ENCODE measurements at places on chromosomes 6 and 20.
A peak's percentile ranks its signal among the peaks of the same experiment; 100 is the strongest.

- DNase-seq = no peak
Measured at GRCh38 chr6:146923205-146923833, 280.9 kb upstream of the STXBP5 start.

GRCh38 chr6:35512740-35513139 is at the start of gene TULP1:
Gene TULP1 (minus strand): TSS chr6:35512896. CDS start chr6:35512858, 38 bp downstream.
- no peak for DNase-seq

DNA sequence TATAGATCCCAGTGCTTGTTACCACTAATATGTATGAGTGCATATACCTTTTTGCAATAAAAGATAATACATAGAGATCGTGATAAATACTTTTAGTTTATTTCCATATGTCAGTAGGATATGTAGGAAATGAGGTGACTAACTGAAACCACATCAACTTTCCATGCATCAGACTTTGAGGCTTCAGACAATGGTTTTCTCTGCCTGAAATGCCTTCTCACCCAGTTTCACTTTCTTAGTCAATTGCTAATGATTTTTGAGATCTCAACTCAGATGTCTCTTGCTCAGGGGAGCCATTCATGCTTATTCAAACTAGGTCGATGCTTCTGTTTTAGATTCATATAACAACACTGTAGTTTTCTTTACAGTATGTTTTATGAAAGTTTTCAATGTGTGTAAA is 626.6 kb upstream of the ADGRB3 start:
- no peak for DNase-seq

DNA sequence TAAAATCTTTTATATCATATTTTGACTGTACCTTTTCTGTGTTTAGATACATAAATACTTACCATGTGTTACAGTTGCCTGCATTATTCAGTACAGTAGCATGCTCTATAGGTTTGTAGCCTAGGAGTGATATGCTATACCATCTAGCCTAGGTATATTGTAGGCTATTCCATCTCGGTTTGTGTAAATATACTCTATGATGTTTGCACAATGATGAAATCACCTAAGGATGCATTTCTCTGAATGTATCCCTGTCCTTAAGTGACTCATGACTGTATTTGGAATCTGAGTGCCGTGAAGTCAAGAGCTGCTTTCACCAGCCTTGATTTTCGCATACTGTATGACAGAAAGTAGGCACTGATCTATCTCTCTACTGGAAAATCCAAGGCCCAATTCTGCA is 129.9 kb downstream of the UTRN start:
- DNase-seq = peak; percentile 83

- peak; percentile 14 for DNase-seq
Measured at GRCh38 chr6:85096976-85097375, 332.6 kb upstream of the TBX18 start.

GRCh38 chr20:63767456-63767855 is 27.9 kb downstream of the SLC2A4RG start:
- DNase-seq = no peak

DNA sequence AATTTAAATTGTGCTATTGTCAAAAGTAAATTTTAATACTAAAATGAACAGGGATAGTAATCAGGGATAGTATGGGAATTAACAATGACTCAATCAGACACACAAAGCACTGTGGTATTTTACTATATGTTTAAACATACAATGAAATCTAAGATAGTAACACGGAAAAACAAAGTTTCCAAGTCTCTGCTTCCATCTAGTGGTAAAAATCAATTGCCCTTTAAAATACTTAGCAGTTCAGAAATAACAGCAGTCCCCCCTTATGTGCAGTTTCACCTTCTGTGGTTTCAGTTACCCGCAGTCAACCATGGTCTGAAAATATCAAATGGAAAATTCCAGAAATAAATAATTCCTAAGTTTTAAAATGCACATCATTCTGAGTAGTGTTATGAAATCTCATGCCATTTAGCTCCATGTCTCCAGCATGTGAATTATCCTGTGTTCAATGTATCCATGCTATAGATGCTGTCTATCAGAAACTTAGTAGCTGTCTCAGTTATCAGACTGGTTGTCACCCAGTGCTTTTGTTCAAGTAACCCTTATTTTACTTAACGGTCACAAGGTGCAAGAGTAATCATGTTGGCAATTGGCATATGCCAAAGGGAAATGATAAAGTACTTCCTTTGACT is 58.5 kb downstream of the AHI1 start:
- DNase-seq = peak; percentile 49

DNA sequence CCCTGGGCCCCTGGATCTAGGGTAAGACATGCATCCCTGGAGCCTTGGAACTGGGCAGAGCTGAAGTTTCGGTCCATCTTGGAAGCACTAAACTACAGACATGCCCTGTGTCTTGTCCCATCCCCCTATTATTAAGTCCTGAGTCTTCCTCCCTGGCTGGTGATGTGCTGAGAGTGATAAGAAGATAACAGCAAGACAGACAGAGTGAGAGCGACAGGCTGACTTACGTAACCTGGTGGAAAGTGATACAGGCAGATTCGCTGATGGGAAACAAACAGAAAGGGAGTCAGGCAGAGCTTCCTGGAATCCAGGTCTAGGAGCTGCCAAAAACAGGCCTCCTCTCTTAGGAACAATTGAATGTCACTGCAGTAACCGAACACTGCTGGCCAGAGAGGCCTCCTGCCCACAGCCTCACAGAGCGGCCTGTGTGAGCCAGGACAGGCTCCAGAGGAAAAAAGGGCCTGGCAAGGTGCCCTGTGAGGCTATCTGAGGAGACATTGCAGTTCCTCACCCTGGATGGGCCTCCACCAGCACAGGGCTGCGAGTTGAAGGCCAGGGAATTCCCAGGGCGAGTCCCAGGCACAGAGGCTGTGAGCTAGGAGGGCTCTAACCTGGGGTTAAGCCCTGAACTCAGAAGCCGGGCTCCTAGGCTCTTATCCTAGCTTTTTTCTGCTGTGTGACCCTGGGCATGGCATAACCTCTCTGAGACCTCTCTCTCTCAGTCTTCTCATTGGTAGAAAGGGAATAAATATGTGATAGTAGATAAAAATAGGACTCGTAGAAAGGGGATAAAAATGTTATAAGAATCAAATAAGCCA is 34.2 kb upstream of the B4GALT5 start:
- peak; percentile 17 for DNase-seq

- DNase-seq = no peak
Measured at GRCh38 chr20:57868310-57868709, 158.5 kb upstream of the PMEPA1 start.

DNA sequence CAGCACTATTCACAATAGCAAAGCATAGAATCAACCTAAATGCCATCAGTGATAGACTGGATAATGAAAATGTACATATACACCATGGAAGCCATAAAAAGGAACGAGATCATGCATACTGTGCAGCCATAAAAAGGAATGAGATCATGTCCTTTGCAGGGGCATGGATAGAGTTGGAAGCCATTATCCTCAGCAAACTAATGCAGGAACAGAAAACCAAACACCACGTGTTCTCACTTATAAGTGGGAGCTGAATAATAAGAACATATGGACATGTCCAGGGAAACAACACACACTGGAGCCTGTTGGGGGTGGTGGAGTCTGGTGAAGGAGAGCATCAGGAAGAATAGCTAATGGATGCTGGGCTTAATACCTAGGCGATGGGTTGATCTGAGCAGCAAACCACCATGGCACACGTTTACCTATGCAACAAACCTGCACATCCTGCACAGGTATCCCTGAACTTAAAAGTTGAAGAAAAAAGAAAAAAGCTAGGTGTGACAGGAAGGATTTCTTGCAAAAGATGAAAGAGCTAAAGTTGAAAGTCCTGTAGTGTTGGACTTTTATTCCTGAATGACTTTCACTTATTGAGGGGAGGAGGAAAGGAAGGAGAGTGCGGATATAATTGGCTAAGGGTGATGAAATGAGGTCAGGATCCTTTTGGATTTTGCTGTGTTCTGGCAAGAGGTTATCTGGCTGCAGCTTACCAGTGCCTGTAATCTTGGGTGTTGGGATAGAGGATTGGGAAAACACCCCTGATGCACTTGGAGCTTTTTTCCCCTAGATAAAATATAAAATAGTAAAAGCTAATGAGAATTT is 8.5 kb downstream of the TRMT11 start:
- DNase-seq = no peak

DNA sequence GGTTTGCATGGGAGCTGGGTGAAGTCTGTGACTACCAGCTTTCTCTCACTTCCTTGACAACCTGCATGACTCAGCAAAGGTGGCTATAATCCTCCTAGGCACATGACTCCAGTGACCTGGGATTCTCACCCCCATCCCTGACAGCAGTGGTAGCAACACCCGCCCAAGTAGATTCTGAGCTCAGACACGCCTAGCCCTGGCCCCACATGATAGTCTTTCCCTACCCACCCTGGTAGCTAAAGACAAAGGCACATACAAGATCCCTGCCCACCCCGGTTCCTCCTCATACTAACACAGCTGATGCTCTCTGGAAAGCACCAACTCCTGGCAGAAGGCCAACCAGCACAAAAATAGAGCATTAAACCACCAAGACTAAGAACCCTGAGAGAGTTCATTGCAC is 25.9 kb upstream of the CRISP1 start:
- no peak for DNase-seq

DNA sequence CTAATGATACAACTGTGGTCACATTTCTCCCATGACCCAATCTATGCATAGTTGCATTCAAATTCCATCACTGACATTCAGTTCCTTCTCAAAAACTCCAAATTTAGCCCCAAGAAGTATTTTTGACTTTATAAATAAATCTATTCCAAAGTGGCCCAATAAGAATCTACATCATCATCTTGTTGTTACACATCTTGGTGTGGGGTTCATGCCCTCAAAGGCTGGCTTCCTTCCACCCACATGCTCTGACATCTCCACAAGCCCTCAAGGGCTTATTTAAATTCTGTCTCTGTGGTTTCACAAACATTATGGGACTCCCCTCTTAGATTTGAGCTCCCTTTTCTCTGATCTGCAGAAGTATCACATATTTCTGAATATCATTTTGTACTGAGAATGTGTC is 585.3 kb upstream of the BTBD3 start:
- peak; percentile 64 for DNase-seq

DNA sequence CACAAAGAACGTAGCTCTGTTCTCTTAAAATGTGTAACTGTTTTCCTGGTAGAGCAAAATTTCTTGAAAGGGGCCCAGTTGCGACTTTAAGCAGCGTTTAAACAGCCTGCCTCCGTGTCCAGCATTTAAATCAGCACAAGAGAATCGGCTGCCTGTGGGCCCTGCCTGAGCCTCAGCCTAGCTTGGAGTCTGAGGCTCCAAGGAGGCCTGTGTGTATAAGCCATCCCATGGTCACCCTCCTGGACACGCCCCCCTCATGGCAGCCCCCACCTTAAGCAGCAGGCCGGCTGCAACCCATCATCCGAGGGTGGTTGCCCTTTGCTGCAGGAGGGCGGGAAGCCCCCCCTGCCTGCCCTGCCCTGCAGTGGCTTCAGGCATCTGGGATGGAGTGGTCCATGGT is 18.9 kb downstream of the SDCBP2 start:
- no peak for DNase-seq

GRCh38 chr6:17831135-17831534 is 124.4 kb upstream of the NUP153 start:
- DNase-seq = peak; percentile 54

- no peak for DNase-seq
Measured at GRCh38 chr6:110468731-110469130, 7.7 kb downstream of the SLC22A16 start.

- no peak for DNase-seq
Measured at GRCh38 chr20:31956556-31957526, 5.0 kb upstream of the PDRG1 start.

GRCh38 chr6:170088582-170088955 is 202.3 kb downstream of the DLL1 start:
- DNase-seq = no peak

GRCh38 chr6:77609106-77609505 is 43.7 kb upstream of the MEI4 start:
- no peak for DNase-seq

DNA sequence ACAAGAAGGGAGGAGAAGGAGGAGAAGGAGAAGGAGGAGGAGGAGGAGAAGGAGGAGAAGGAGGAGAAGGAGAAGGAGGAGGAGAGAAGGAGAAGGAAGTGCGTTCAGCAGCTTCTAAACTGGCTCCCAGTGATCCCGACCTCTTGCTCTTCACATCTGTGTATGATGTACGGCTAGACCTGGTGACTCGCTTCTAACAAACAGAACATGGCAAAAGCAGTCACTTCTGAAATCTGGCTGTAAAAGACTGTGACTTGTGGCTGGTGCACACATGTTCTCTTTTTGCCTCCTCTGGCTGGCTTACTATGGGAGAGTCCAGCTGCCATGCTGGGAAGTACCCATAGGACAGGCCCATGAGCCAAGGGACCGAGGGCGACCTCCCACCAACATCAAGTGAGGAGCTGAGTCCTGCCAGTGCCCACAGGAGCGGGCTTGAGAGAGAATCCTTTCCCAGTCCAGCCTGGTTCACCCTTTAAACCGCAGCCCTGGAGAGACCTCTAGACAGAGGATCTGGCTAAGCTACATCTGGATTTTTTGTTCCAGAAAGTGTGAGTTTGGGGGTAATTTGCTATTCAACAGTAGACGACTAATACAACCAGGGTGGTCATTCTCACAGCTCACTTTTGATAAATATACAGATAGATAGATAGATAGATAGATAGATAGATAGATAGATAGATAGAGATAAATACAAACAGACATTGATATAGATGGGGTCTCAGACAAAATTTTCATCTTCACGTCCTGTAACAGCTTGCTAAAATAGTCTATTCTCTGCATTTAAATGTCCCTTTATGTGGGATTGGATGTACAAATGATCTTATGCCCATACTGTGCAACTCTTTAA is 42.3 kb downstream of the RPP40 start:
- peak; percentile 26 for DNase-seq

DNA sequence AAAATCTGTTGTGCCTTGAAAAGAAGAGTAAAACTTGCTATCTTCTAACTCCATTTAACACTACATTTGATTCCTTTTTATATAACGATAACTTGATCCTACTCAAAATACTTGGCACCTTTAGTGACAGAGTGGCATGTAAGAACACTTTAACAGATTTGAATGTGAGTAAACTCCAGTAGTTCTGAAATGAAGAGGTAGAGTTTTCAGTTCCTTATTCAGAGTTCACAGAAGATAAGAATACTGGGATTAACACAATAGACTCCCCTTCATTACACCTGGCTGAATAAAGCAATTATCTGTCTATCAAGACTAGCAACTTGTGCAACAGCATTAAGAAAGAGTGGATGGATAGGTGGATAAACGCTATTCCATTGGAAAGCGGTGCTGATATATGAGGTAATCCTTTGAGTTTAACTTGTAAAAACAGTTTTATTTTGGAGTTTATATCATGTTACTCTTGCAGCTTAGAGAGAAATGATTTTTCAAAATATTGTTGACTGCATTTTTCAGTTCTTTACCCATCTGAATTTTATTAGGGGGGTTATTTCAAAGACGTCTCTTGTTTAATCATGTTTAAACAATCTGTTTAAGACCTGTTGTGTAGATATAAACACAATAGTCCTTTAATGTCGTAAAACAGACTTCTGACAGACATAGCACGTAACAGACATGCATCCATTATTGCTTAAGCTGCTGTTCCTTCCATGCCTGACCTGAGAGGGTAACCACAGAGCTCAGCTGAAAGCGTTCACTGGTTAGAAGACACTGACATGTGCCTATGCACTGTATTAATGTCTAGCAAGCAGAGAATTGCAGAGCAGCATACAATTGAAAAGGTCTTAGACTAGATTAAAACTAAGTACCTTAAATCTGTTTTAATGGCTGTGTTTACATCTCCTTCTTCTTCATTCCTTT is 102.4 kb upstream of the SUPT3H start:
- peak; percentile 49 for DNase-seq

GRCh38 chr6:160095146-160095845 is 26.3 kb upstream of the SLC22A1 start:
- DNase-seq = no peak

GRCh38 chr6:52416629-52417151 is 3.5 kb upstream of the EFHC1 start:
- DNase-seq = peak; percentile 70

All from EL (cell line).